ENCODE measurements at places on chromosomes 11 and 22.

DNA sequence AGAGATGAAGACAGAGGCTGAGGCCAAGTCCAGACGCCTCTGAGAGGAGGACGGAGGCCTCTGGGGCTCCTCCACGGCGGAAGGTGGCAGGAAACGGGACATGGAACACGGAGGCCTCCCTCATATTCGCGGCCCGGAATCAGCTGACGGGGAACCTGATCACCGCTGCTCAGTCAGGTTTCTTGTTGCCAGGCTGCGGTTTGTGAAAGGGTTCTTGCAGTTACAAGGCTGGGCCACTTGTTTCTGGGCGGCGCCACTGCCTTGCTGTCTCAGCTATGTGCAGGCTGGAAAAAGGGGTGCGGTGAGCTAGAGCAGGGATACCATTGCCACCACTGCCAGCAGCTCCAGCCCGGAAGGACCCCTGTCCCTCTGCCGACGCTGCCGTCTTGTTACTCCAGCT lies 10.0 kb upstream of the MMP1 start:
- DNase-seq = no peak

- no peak for DNase-seq
Observed at GRCh38 chr11:27600656-27601055, 94.1 kb upstream of the LIN7C start.

GRCh38 chr11:60204922-60205321 lies 22.0 kb upstream of the MS4A6A start:
- no peak for DNase-seq

DNA sequence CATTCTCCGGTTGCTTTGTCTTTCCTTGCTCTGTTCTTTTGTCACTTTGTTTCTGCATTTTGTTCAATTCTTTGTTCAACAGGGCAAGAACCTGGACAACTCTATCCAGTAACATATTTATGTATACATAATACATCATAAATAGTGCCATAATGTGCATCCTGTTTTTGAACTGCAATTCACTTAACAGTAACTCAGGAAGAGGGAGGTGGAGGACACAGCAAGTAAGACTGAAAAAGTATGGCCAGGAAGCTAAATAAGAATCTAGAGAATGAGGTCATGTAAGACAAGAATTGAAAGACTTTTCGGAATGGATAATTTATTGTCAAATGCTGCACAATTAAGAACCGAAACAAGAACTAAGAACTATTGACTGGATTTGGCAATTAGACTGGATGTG lies 29.2 kb upstream of the CHORDC1 start:
- DNase-seq = no peak

- no peak for DNase-seq
Observed at GRCh38 chr11:5684036-5684645, 733 bp downstream of the TRIM5 start.

- DNase-seq = no peak
Observed at GRCh38 chr11:26931248-26931631, 62.7 kb upstream of the FIBIN start.

- DNase-seq = no peak
Observed at GRCh38 chr11:131652231-131652630, 281.8 kb downstream of the NTM start.

- DNase-seq = peak; percentile 59
Observed at GRCh38 chr22:44080936-44081861, 57.1 kb downstream of the PARVB start.

DNA sequence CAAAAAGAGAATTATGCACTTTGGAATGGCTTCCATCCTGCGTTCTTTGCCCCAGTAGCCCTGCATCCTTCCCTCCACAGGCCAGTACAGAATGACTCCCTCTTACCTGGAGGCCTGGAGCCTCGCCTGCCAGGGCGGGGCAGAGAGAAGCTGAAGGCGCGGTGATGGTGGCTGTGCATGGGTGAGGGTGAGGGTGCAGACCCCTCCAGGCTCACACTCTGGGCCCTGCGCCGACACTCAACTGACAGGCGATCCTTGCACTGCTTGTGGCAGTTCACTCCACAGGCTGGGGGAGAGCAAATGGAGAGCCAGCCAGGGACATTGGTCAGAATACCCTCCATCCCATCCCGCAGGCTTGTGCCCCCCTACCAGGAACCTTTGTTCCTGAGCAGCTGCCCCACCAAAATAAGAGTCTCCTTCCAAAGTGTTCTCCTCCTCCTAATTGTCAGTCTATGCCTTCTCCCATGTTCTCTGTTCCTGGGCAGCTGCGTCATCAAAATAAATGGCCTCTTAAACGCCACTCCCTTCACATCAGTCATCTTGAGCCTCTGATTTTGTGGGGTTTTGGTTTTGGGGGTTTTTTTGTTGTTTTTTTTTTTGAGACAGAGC lies 5.9 kb upstream of the NRXN2 start:
- no peak for DNase-seq

- no peak for DNase-seq
Observed at GRCh38 chr11:3849297-3849874, 6.1 kb upstream of the STIM1 start.

- DNase-seq = no peak
Observed at GRCh38 chr11:130601764-130602460, 153.5 kb downstream of the ADAMTS15 start.

DNA sequence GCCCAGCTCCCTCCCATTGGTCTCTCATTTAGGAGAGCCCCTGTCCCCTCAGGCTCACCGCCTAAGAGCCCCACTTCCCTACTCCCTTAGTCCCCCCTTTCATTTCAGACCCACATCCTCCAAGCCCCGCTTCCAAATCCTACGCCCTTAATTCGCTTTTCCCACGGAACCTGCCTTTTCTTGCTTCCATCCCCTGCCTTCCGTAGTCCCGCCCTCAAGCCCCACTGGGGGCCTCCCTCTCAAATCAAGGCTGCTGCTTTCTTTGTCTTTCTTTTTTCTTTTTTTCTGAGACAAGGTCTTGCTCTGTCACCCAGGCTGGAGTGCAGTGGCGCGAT lies 396 bp downstream of the CCDC157 start:
- no peak for DNase-seq

DNA sequence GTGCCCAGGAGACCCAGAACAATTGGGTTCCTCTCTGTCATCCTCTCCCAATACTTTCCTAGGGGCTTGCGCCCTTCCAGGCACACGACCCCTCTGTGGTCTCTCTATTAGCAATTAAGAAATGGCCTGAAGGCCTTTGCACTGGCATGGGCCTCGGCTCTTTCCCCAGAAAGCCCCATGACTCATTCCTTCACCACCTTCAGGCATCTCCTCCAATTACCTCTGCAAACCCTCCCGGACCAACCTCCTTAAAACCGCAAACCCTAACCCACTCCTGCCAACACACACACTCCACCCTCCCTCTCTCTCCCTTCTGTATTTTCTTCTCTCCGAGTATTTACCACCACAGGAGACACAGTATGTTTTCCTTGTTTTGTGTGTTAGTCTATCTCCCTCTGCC lies 36.7 kb downstream of the LARGE1 start:
- DNase-seq = peak; percentile 82

GRCh38 chr11:40701027-40701426 lies 758.4 kb downstream of the LRRC4C start:
- DNase-seq = no peak

- no peak for DNase-seq
Observed at GRCh38 chr11:34984514-34984913, 68.1 kb downstream of the PDHX start.

DNA sequence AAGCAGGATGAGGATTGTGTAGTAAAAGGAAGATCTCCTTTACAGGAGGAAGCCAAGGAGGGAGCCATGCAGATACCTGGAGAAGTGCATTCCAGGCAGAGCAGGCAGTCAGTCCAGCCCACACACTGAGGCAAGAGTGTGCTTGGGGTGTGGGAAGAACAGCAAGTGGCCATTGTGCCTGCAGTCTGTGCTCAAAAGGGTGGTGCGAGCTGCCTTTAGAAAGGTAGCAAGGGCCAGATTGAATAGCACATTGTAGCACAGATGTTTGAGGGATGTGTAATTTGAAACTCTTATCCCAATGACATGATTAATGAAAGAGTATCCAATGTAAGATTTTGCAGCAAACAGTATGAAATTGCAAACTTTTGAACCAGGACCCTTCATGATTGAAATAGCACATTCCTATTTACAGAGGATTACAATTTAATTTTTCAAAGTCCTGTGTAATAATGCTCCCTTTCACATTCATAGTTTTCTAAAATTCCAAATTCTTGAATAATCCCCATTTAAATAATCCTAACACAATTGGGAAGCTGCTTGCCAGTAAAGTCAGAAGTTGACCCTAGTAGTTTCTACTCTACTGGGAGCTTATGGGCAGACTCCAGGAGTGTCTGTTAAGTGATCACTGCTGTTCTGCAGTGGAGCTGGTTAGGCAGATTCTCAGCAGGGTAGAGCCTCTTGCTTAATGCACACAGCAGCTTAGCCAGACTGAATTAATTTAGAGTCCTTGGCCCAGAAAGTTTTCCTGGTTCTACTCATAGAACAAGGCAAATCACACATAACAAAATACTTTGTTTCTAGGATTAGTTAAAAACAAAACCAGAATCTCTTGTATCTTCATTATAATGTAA lies 78.1 kb downstream of the CYB5R2 start:
- no peak for DNase-seq

GRCh38 chr11:64802370-64803157 lies 450 bp downstream of the MAP4K2 start:
- DNase-seq = no peak

DNA sequence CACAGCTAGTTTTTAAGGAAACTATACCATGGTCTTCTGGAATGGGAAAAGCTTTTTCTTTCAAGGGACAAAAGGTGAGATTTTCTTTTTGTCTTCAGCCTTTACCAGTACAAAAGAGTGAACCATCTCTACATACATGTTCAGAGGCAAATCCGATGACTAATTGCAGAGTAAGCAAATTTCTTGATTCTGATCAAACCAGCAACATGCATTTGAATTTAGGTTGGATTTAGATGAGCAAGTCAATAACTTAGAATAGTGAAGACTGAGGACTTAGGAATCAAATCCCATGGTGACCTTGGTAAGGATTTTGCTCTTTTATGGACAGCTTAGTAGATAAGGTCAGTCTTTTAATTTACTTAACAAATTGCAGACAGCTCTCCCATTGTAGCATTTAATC lies 65.9 kb upstream of the BLID start:
- DNase-seq = no peak

- peak; percentile 77 for DNase-seq
Observed at GRCh38 chr11:65418431-65418680, 4.2 kb upstream of the NEAT1 start.

DNA sequence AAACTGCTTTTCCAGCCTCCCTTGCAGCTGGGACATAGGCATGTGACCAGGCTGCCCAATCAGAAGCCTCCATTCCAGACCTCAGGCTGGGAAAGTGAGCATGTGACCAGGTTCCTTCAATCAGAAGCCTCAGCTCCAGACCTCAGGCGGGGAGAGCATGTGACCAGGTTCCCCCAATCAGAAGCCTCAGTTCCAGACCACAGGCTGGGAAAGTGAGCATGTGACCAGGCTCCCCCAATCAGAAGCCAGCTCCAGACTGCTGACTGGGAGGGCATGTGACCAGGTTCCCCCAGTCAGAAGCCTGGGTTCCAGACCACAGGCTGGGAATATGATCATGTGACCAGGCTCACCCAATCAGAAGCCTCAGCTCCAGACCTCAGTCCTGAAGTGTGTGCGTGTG lies 11.7 kb upstream of the IL2RB start:
- no peak for DNase-seq

- DNase-seq = peak; percentile 44
Observed at GRCh38 chr11:94926698-94927237, 46.6 kb downstream of the CWC15 start.

DNA sequence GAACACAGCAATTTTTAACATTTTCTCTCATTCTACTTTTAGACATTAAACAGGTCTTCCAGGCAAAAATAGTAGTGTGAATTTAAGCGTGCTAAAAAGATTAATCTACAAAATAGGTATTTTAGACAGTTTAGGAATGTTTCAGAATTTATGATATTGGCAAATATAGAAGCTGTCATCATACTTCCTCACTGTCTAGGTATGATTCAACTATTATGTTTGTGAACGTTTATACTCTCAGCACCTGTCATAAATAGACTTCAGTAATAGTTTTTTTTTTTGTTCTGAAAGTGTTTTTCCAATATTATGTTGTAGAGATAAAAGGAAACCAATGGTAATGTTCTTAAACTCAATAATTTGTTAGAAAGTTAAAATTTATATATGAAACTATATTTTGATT lies 103.0 kb downstream of the ARHGAP42 start:
- no peak for DNase-seq

DNA sequence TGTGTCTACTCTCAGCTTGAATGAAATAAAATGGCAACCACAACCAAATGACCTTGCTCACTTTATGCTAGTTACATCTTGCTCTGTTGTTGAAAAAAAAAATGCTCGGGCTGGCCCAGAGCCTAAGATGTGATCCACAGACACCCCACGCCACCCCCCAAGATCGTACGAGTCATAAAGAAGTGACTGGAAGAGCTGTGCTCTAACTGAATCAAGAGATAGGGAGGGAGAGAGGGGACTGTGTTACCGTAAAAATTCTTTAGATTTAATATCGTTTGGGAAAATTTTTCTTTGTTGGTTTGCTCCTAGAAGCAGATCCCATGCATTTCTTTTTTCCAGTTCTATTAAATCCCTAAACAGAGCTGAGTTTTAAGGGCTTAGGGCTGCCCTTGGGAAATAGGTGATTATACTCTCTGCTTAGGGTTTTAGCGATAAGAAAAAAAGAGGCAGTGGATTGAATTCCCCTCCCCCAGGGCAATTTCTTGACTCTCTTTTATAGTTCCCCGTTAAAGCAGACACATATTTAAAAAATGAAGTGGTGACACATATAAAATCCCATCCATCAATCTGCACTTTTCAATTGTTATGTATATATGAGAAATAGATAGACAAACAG lies 14.5 kb downstream of the MAML2 start:
- DNase-seq = no peak

DNA sequence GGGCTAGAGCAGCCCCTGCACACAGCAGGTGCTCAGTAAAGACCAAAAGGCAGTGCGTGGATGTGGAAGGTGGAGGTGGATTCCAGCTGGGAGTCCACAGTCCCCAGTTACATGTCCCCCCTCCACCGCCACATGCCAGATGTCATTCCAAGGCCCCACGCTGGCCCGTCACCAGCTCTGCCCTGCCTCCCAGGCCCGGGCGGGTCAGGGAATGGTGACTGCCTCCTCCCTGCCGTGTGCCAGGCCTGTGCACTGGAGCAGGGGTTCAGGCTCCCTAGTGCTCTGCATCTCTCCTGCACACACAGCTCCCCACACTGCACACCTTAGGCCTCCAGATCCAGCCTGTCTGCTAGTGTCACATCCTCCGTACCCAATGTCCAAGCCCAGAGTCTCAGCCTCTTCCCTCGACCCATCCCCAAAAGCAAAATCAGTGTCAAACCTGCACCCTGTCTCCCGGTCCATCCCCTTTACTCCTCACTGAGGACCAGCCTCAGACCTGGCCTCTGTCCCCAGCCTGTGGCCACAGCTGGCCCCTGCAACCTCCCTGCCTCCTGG lies 40.2 kb upstream of the PRODH start:
- DNase-seq = no peak

- no peak for DNase-seq
Observed at GRCh38 chr11:82045748-82046457, 687.8 kb downstream of the FAM181B start.

Measured in gastrocnemius medialis (tissue), 4 donors.